ENCODE measurements at places on chromosomes 13 and 19. TPM values are rescaled to one million over a fixed set of nuclear protein-coding genes. Genes with fewer than 3 reads are reported as not detected.

SIGLEC10 gene
- not detected for total RNA-seq

TEX29 gene
- total RNA-seq = not detected

CD177 gene
- 0.09 TPM for total RNA-seq

CIC gene
- 44.4 TPM for total RNA-seq

ZFP82 gene
- 1.9 TPM for total RNA-seq

C3 gene
- 45.2 TPM for total RNA-seq

RAB3D gene
- 3.9 TPM for total RNA-seq

HTR2A gene
- not detected for total RNA-seq

KLF1 gene
- total RNA-seq = 0.05 TPM

All from A549 treated with CORT108297 at 1 μM for 4 hours (cell line).